Activated naive CD4-positive, alpha-beta T cell treated with anti-CD3 and anti-CD28 coated beads, Interleukin-2, amount 50 U/mL, for 16 hours (primary cell): ENCODE measurements at places on chromosomes 6 and 20.

GRCh38 chr6:247351-247750 lies 44.9 kb upstream of the DUSP22 start:
- no peak for DNase-seq

DNA sequence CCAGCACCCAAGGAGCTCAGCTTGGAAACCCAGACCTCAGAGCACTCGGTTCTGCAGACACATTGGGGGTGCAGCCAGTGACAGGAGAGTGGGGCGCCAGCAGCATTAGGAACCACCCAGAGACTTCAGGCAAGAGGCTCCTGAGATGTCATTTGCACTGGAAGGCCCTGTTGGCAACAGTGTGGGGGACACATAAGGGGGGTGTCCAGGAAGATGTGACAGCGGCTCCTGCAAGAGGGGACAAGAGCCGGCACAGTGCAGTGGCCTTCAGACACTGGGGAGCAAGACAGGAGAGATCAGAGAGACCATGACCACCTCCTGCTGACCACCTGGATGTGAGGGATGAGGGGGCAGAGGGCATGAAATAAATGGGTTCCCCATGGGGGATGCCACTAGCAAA lies 207.1 kb upstream of the SNX9 start:
- DNase-seq: no peak

- no peak for DNase-seq
Measured at GRCh38 chr6:28751963-28752350, 171.8 kb downstream of the TRIM27 start.

DNA sequence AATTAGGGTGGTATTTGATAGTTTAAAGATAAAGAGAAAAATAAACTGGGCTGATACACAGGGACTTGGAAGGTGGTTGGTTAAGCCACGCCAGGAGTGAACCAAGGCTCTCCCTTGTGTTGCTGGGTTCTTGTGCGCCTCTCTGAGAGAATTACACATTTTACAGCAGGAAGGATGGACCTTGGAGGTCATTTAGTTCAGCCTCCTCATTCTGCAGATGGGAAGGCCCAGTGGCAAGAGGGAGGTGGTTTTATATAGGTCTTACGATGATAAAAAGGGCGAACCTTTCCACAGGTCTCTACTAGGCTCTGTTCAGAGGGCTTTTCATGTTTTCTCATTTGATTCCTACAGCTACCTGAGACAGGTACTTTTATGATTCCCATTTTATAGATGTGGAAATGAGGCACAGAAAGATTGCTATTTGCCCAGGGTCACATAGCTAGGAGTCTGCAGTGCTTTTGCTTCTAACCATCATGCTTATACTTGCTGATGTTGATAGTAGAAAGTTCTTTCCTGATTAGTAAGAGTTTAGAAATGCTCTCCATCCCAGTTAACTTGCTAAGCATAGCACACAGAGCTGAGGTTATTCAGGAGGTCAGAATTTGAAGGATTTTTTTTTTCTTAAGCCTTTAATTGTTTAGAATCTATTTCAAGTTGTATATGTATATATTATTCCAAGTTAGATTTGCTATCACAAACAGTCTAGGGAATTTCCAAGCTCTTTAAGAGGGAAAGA lies 12.8 kb downstream of the HIVEP1 start:
- no peak for DNase-seq

- DNase-seq: no peak
Measured at GRCh38 chr6:231779-232178, 60.5 kb upstream of the DUSP22 start.

DNA sequence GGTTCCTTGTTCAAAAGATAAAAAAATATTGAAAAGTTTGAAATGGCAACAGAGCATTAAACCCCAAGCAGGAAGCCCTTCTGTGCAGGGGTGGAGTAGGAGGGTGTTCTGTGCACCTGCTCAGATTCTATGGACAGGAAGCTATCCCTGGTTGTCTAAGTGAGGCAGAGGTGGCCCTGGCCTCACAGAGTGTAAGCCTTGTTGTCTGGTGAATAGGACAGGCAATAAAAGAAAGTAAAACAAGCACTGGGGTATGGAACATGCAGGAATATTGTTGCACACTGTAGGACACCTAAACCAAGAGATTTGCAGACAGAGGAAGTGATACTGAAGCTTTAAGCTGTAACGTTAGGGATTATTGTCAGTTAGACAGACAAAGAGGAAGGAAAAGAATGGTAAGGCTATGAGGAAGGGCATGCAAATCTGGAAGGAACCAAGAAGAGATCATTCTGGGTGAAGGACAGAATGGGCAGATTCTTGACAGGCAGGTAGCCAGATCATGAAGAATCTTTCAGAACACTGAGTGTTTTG lies 66.8 kb downstream of the TBC1D7 start:
- no peak for DNase-seq

GRCh38 chr6:7218406-7218988 lies 94.5 kb downstream of the SSR1 start:
- no peak for DNase-seq

GRCh38 chr20:454951-455350 lies 7.4 kb downstream of the TBC1D20 start:
- no peak for DNase-seq

DNA sequence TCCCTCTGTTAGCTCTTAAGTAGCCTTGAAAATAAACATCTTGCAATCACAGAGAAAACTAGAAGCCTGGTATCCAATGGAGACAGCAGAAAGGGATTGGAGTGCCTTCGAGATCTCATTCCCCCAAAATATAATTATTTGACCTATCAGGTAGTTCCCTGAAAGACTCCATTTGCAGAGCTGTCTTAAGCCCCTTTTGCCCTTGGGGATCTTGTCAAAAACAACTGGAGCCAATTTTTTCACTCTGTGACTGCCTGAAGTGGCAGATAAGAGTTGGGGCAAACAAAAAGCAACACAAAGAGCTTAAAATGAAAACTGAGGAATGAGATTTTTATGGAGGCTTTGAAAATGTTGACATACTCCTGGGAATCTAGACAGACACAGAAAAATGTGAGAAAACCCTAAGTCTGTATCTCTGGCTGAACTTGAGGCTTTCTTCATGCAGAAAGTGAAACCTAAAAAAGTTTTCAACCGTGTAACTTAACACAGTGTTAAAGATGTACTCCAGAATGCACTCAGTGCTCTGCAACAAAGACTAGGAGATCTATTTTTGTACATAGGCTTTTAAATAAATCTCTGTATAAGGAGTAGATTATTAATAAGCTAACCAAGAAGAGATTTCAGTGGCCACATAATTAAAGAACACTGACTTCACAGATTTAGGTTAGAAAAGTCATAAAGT lies 971.1 kb upstream of the MAN1A1 start:
- no peak for DNase-seq
